ENCODE measurements at places on chromosomes 3 and 15. TPM values are rescaled to one million over a fixed set of nuclear protein-coding genes. Genes with fewer than 3 reads are reported as not detected.

- DNase-seq = no peak
Observed at GRCh38 chr3:107242579-107242978, 134.7 kb upstream of the CCDC54 start.

DNA sequence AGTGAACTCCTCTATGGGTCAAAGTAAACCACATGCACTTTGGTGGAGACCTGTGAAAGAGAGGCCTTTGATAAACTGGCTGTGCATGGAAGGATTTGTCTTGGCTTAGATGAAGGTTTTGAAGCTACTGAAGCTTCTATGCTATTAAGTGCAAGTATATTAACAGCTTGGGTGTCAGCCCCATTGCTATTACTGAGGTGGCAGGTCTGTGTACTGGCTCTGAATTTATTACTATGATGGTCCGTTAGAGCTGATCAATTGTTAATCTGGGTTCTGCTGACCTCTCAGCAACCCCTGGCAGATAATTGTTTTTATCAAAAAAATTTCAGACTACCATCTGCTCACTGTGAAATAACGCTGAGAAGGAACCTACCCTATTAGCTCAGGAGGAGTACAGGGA is 268.2 kb downstream of the CACNA2D3 start:
- DNase-seq = no peak

GRCh38 chr3:139937674-139938279 is 2.8 kb downstream of the CLSTN2 start:
- DNase-seq = no peak

DNA sequence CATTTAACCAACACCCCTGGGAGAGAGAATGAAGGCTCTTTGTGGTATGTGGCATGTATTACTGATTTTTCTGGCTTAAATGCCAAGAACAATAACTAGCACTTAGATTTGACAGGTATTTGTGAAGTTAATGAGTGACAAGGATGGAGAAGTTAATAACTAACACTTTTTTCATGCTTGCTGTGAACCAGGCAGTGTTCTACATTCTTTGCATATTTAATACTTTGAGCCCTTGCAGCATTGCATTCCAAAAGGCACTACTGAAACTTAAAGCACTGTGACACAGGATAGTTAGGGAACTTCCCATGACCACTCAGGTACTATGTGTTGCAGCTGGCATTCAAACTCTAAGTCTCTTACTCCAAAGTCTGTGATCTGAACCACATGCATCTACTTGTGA is 650.6 kb downstream of the ZPLD1 start:
- no peak for DNase-seq

- DNase-seq = no peak
Observed at GRCh38 chr15:98889930-98890695, 117.5 kb downstream of the PGPEP1L start.

DNA sequence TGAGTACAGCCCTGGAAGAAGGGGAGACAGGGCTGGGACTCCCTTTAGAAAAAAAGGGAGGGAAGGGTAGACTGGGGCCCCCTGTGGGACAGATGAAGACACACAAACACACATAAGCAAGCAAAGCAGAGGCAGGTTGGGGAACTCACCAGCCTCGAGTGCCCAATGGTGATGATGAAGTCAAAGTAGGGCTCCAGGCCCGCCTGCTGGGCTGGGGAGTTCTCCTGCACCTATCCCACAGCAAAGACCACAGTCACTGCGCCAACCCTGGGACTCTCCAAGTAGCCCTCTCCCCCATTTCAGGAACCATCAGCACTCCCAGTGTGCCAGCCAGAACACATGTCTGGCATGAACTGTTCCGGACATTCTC is 4.1 kb downstream of the GORASP1 start:
- DNase-seq = no peak

GRCh38 chr15:37090543-37091175 is 9.7 kb downstream of the MEIS2 start:
- no peak for DNase-seq

The CFAP44 gene
- total RNA-seq = 30.4 TPM

- DNase-seq = no peak
Observed at GRCh38 chr3:136835089-136835812, 16.3 kb downstream of the SLC35G2 start.

- DNase-seq = no peak
Observed at GRCh38 chr15:67150023-67150860, 84.8 kb downstream of the SMAD3 start.

- no peak for DNase-seq
Observed at GRCh38 chr3:117602058-117602644, 892.6 kb downstream of the TUSC7 start.

The IMPG2 gene
- 2.3 TPM for total RNA-seq

GRCh38 chr3:188916934-188917401 is 254.8 kb upstream of the TPRG1 start:
- DNase-seq = no peak

The ECE2 gene
- total RNA-seq = not detected

The PARP15 gene
- total RNA-seq = 1.3 TPM

- peak; percentile 71 for DNase-seq
Observed at GRCh38 chr3:24389108-24390090, 105.3 kb downstream of the THRB start.

All from urinary bladder (tissue), 4 donors.